Activated CD4-positive, alpha-beta T cell treated with anti-CD3 and anti-CD28 coated beads for 48 hours (primary cell): ENCODE measurements at places on chromosomes 7 and 10.
A peak's percentile ranks its signal among the peaks of the same experiment; 100 is the strongest.

GRCh38 chr10:118062798-118063238 lies 16.1 kb upstream of the RAB11FIP2 start:
- no peak for DNase-seq

- no peak for DNase-seq
Measured at GRCh38 chr7:76998285-76998589, 33.9 kb downstream of the SPDYE17 start.

- no peak for DNase-seq
Measured at GRCh38 chr10:126690534-126690933, 20.0 kb upstream of the C10orf90 start.

DNA sequence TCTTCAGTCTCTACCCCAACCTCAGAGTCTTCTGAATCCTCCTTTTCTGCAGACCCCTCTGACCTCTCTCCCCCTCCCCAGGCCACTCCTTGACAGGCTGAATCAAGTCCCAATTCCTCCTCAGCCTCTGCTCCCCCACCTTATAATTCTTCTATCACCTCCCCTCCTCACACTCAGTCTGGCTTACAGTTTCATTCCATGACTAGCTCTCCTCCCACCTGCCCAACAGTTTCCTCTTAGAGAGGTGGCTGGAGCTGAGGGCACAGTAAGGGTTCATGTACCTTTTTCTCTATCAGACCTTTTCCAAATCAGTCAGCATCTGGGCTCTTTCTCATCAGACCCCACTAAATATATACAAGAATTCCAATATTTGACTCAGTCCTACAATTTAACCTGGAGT lies 14.6 kb upstream of the LRRC61 start:
- no peak for DNase-seq

DNA sequence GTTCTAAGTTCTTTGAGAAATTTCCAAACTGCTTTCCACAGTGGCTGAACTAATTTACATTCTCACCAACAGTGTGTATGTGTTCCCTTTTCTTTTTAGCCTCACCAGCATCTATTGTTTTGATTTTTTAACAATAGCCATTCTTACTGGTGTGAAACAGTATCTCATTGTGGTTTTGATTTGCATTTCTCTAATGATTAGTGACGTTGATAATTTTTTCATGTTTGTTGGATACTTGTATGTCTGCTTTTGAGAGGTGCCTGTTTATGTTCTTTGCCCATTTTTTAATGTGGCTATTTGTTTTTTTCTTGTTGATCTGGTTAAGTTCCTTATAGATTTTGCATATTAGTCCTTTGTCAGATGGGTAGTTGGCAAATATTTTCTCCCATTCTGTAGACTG lies 191.4 kb downstream of the AGMO start:
- DNase-seq: no peak

- no peak for DNase-seq
Measured at GRCh38 chr10:124433461-124433860, 14.7 kb upstream of the OAT start.

- DNase-seq: no peak
Measured at GRCh38 chr7:5448378-5449037, 24.9 kb upstream of the TNRC18 start.

GRCh38 chr7:70390251-70390650 lies 741.7 kb upstream of the GALNT17 start:
- no peak for DNase-seq

DNA sequence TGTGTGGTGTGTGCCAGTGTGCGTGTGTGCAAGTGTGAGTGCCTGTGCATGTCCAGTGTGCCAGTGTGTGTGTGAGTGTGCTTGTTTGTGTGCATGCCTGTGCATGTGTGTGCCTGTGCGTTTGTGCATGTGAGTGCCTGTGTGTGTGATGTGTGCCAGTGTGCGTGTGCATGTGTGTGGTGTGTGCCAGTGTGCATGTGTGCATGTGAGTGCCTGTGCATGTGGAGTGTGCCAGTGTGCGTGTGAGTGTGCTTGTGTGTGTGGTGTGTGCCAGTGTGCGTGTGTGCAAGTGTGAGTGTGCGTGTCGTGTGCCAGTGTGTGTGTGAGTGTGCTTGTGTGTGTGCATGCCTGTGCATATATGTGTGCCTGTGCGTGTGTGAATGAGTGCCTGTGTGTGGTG lies 33.8 kb downstream of the ADGRA1 start:
- DNase-seq: no peak

GRCh38 chr7:2566348-2566889 lies 7.6 kb downstream of the IQCE start:
- DNase-seq: no peak

DNA sequence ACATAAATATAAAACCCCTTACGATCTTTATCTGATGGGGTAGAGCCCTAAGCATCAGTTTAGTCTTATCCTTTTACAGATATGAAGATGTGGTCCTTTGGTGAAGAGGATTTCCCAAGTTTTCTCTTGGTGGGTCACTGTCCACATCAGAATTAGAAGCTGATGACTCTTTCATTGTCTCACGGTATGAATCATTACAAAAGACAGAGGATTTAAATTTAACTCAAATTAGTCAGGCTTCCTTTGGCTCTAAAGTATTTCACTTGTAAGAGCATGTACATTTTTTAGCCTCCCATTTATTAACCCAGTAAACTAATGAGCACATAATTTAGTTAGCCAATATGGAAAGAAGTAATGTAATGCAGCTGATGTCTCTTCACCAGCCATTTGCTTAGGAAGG lies 49.9 kb upstream of the TMEM26 start:
- no peak for DNase-seq

GRCh38 chr10:13732465-13732881 lies 145.7 kb downstream of the PRPF18 start:
- no peak for DNase-seq

GRCh38 chr10:48835781-48836180 lies 103.9 kb downstream of the LRRC18 start:
- DNase-seq: no peak

DNA sequence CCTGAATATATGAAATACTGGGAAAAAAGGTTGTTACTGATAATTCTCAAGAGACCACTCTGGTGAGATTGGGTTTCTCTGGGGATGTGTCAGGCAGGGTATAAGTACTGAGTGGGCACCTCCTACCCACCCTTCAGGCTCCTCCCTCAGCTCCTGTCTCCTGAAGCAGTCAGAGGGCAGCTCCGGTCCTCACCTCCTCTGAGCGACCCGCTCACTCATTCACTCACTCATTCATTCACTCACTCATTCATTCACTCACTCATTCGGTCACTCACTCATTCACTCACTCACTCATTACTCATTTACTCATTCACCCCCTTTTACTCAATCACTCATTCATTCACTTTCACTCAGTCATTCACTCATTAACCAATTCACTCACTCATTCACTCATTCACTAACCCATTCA lies 6.9 kb upstream of the PFKP start:
- no peak for DNase-seq

DNA sequence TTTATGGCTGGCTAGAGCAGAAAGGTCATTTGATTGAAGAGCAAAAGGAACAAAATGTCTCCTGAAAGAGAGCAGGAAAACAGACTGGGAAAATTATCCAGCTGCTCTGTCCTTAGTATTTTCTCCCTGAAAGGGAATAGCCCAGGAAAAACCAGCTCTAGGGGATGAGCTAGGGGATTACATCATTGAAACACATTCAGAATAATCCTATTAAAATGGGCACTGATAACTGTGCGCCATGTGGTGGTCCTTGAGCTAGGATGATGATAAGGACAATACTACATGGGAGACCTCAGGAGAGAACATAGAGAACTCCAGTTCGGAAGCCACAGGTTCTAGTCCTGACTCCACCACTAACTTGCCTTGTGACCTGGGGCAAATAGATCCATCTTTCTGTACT lies 873.8 kb downstream of the TYW1 start:
- DNase-seq: no peak

DNA sequence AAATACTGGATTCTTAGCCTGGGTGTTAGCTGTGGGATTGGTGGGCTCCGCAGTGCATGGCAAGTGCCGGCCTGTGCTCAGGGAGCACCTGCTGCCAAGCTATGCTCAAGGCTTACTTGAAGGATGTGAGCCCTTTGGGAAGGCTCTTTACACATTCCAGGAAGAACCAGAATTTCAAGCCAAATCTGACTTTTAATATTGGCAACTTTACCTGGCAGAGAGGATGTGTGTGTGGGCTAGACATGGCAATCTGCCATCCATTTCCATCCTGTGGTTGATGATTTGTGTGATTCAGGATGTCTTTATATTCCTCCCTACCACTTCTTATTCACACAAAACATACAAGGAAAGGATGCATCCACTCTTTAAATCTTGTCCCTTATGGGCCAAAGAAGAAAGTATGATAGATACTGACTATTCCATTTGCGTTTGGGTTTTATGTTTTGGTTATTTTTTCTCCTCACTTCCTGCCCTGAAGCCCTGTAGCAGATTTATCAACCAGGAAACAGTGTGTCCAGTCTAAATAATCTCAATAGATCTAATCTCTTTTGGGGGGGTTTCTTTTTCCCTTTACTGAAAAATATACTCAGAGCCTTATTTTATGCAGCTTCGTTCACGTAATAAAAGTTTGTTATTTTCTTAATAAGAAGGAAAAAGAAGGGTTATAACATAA lies 247.1 kb downstream of the COBL start:
- DNase-seq: no peak

GRCh38 chr10:71893920-71894319 lies 42.9 kb upstream of the PSAP start:
- no peak for DNase-seq

GRCh38 chr10:95288303-95288702 lies 2.5 kb downstream of the PDLIM1 start:
- no peak for DNase-seq

- no peak for DNase-seq
Measured at GRCh38 chr10:110788620-110789385, 82.9 kb upstream of the PDCD4 start.

GRCh38 chr7:53218730-53219504 lies 183.5 kb downstream of the POM121L12 start:
- no peak for DNase-seq

- DNase-seq: peak; percentile 62
Measured at GRCh38 chr7:150514748-150515222, at the start of gene GIMAP7. TSS of gene GIMAP7 (plus strand) at chr7:150514872. CDS start at chr7:150519975, 5,103 bp downstream.

- no peak for DNase-seq
Measured at GRCh38 chr7:130350945-130351790, 6.6 kb downstream of the CPA5 start.

- no peak for DNase-seq
Measured at GRCh38 chr7:78195281-78195680, 396.7 kb downstream of the PHTF2 start.

DNA sequence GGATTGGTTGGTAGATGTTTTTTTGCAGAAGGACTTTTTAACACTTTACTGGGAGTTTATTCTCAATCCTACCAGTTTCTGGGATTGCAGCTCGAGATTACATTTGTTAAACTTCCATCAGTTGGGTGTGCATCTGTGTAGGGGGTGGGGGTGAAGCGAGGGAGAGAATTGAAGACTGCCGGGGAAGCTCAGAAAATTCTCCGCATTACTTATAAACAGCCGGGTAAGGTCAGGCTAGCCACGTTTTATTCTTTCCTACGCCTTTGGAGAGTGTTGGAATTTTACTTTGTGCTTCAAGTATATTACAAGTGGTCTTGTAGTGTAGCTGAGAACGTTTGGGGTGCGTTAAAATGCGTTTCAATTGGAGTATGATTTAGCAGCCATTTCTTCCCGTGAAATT lies 1.1 kb downstream of the PALS2 start:
- no peak for DNase-seq

DNA sequence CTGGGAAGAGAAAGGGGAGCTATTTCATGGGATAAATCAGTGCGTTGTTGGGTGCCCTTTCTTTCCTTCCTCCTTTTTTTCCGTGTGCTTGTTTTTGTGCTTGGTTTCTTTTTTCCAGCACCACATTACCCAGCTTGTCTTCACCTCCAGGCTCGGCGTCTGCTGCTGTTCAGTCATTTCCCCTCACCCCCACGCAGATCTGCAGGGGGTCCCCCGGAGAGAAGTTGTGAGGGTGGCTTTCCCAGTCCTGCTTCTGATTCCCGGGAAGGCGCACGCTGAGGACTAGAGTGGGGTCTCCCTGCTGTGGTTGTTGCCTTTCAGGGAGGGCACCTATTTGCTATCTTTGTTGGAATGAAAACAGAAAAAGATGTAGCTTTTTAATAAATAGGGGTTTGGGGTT lies 1.6 kb downstream of the CAMK1D start:
- peak; percentile 14 for DNase-seq

- peak; percentile 87 for DNase-seq
Measured at GRCh38 chr7:149195180-149196150, at the start of gene ZNF282. TSS of gene ZNF282 (plus strand) at chr7:149195546. CDS start at chr7:149195590, 44 bp downstream.

- no peak for DNase-seq
Measured at GRCh38 chr7:135888740-135889139, 88.4 kb downstream of the MTPN start.

DNA sequence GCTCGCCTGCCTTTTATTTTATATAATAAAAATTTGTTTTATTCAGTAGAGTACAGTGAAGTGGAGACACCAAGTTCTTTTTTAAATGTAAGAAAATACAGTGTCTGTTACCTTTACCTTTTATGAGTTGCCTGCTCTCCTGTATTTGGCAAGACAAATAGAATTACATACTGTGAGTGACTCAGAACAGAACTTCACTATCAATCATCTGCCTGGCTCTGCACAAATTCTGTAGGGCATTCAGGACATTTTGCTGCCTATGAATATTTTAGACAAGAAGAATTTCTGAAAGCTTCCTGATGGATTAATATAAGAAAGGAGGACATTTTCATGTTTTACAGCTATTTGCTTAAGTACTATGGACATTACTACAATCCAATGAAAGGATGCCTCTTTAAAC lies 135.4 kb upstream of the PHF14 start:
- no peak for DNase-seq

GRCh38 chr7:140441519-140441918 lies 37.7 kb downstream of the RAB19 start:
- DNase-seq: no peak

DNA sequence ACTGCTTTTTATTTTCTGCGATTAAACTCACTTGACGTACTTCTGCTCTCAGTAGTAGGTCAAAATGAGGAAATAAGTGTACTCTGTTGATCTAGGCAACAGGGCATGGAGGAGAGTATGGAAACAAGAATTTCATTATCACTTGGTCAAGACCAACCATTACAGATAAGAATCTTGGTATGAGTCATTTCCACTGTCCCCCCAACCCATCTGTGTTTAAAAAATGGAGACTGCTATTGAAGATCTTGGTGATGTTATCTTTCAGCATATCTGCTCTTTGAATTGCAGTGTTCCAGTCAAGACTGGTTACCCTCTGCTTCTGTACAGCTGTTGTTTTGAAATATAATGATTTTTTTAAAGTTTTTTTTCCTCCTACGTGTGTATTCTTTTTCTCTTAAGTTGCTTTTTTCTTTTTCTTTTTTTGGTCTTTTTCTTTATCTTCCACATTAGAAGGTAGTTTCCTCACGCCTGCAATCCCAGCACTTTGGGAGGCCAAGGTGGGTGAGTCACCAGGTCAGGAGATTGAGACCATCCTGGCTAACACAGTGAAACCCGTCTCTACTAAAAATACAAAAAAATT lies 11.7 kb downstream of the STAM start:
- DNase-seq: no peak

DNA sequence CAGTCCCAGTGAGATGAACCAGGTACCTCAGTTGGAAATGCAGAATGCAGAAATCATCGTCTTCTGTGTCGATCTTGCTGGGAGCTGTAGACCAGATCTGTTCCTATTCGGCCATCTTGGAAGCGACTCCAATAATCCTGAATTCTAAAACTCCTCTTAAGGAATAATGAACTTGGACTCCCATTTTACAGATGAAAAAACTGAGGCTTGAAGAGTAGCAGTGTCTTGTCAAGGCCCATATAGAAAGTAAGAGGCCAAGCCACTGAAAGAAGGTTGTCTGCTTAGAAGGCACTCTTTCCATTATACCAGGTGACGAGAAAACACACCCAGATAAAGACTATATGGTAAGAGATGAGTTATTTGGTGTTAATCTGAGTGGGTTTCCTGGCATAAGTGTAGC lies 148.6 kb upstream of the LAMB4 start:
- DNase-seq: no peak
